ENCODE measurements at places on chromosomes 4 and X.

DNA sequence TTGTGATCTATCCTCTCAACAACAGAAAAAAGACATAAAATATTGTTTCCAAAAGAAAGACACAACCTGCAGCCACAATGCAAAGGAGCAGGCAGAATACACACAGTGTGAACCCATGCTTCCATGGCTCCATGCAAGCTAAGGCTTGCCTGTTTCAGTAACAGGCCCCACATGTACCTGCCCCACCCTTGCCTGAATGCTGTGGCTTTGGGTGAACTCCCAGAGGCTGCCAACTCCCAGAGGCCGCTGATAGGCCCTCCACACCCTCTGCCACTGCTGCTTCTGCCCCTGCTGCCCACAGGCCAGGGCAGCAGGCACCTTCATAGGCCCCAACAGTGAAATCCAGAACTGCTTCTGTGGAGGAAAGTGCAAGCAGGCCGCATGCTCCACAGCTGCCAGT is 313.9 kb downstream of the CHIC1 start:
- DNase-seq, result no peak

DNA sequence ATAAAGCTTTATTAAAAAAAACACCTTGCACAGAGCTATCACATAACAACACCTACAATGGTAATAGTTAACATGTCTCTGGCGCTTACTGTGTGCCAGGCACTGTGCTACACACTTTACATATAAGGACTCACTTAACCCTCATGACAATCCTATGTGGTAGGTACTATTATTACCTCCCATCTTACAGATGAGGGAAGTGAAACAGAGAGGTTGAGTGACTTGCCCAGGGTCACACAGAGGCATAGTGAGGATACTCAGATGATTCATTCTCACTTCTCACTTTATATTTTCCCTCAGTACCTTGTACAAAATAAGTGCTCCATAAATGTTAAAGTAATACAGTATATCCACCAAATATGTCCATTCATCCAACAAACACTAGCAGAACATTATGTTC is 43.4 kb upstream of the IQSEC2 start:
- no peak for DNase-seq

GRCh38 chr4:153451911-153452657 is 14.1 kb upstream of the TMEM131L start:
- no peak for DNase-seq

DNA sequence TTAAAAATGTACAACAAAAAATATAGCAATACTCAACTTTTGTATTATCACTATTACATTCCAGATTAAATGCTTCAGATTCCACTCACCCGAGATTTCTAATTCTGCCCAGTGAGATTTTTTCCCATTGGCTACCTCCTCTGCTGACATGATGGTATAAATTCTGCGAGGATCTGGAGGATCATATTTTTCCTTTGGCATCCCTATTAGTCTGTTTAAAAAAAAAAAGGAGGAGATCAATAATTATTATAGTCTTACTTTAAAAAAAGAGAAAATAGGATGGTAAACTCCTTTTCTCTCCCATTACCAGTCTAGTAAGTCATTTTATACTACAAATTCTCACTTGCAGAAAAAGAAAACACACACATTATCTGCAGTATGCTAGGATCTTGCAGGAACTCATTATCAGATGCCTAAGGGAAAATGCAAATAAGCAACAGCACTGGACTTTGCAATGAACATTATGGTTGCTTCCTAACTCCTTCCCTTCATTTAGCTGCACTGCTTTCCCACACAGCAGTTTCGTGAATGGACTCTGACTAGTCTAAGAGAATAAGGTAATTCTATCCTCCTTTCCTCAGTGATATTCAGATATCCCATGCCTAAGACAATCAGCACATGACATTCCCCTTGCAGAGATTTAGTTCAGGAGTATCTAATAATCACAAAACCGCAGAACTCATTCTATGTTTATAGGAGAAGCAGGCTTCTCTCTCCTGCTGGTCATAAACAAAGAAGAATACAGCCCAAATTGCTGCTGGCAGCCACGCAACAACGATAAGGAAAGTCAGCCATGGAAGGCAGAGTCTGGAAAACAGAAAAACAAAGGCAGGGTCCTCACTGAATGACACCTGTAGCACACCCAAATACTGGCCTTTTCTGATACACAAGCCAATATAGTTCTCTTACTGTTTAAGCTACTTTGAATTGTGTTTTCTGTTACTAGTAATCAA is 42.7 kb downstream of the CNOT6L start:
- DNase-seq, result no peak

DNA sequence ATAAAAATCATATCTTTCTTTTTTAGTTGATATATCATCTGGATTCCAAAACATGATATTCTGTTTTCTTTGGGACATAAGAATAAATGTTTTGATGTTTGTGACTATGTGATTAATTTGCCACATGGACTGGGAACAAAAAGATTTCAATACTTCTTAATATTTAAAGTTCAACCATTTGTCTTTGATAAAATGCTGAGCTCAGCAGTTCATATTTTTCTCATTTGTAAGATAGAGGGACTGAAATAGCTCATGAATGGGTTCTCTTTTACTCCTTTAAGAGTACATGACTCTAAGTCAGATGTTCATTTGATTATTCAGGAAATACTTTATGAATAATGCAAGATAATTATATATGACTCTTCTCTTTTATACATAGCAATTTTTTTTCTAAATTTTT is 205.9 kb upstream of the FAM47A start:
- no peak for DNase-seq

GRCh38 chr4:36979533-36979932 is 265.0 kb upstream of the NWD2 start:
- no peak for DNase-seq

DNA sequence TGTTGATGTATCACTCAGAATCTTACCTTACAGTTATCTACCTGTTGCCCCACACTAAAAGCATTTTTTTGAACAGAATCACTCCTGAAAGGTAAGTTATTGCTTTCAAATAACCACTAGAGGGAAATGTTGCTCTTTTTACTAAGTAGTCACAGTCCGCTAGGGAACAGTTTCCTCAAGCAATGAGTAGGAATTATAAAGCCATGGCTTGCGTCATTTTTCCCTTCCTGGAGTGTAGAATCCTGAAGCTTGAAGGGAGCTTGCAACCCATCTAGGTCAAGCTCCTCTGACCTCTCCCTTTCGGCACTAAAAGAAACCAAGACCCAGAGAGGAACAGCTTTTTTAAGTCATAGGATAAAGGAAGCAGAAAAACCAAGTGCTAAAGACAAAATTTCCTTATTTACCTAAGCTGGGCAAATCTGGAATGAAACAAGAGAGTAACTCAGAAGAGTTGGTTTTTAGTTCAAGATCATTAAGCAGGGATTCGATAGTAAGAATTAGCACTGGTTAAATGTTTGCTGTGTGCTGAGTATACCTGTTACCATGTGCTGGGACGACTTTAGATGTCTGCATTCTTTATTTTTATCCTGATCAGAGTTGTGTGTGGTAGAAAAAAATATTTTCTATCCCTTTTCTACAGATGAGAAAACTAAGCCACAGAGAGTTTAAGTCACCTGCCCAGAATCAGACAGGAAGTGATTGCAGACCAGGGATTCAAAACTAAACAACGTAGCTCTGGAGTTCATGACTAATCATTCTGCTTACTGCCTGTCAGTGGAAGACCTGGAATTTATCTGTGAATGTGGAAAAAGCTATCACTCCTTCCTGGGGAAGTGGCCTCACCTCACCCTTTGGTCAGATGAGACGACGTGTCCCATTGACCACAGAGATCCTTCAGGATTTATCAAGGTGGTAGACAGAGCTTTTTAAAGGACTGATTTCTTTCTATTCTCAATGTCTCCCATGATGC is 631.5 kb downstream of the RAB28 start:
- peak; percentile 86 for DNase-seq

DNA sequence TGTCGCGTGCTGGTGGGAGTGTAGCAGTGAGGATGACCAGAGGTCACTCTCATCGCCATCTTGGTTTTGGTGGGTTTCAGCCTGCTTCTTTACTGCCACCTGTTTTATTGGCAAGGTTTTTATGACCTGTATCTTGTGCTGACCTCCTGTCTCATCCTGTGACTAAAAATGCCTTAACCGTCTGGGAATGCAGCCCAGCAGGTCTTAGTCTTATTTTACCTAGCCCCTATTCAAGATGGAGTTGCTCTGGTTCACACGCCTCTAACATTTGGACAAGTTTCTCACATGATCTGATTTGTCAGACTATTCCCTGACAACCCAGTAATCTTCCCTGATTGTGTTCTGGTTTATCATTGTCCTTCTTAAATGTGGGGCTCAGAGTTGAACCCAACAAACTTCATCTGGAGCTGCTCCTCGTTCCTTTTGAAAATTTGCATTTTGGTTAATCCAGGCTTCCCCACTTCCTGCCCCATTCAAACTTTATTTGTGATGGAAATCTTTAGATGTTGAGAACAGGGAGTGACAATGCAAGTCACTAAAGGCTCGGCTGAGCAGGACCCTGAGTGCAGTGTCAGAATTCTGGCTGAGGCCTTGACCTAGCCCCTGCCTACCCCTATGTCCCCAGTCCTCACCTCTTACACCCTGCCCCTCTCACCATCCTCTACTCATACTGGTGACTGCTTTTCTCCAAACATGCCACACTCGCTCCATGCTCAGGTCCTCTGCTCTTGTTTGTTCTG is 226.8 kb downstream of the STIM2 start:
- DNase-seq, result no peak

DNA sequence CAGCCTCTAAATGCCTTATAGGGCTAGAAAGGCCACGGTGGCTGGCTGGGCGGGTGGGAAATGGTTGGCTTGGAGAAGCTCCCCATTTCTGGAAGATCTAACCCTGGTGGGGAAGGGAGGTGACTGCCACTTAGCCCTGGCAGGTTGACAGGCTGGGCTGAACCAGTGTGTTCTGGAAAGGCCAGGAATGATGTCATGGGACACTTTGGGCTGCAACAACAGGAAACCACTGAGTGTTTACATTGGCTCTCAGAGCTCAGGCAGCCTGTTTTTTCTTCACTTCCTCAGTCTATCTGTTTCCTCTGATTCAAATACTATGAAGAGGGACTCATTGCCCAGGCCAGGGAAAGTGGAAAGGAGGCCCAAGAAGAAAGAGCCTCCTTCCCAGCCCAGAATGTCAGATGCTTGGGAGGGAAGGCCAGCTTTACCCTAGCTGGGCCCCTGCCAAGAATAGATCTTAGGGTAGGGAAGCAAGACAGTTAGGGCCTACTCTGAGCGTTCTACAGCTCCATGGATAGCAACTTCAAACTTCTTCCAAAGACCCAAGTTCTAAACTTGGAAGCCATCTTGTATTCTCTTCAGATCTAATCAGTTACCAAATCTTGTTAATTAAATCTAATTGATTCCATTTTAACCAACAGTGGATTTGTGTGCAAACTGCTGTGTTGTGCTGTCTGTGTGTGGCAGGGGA is 65.8 kb upstream of the MSN start:
- DNase-seq, result peak; percentile 72

DNA sequence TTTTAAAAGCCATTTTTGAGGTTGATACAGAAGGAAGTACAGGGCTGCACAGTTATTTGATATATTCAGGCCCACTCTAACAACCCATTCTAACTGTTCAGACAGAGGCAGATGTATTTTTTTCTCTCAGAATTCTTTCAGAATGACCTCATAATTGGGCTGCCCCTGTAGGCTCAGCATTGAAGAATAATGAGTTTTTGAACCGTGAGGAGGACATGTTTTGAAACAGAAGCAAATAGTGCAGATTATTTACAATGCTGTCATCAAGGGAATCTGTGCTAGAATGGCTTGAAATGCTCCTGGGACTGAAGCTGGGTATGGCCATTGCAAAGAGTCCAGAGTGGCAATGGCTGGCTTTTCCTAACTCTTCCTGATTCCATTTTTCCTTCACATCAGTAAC is 158.1 kb downstream of the SOX3 start:
- DNase-seq, result peak; percentile 60

DNA sequence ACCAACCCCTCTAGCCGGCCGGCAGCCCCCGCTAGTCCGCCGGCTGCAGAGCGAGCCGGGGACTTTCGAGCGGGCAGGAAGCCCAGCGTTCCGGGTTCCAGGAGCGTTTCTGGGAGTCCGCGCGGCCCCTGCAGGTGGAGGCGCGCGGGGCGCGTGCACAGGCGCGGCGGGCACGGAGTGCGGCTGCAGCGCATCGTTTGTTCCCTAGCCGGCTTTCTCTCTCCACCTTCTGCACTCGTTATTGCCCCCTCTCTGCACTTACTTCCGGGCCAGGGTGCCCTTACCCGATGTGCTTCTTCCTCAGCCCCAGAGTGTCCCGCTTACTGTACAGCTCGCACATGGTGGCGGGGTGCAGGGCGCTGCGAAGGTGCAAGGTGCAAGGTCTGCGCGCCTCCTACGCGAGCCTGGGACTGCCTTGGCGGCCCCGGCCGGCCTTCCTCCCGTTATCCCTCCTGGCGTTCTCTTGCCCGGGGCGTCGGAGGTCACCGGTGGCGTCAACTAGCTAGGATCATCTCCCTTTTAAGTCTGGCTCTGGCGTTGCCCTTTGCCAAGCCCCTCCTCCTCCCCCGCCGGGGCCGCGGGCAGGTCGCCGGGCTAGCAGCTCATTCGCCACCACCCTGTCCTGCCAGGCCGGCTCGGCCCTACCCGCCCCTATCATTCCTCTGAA is at the start of gene ETNPPL:
Gene ETNPPL, minus strand, starts transcription at position 495 of the 667 bp plus-strand sequence. Its CDS starts 155 bp downstream, at position 340.
- peak; percentile 23 for DNase-seq

- peak; percentile 68 for DNase-seq
Measured at GRCh38 chrX:46408553-46409407, 136.4 kb downstream of the ZNF674 start.

DNA sequence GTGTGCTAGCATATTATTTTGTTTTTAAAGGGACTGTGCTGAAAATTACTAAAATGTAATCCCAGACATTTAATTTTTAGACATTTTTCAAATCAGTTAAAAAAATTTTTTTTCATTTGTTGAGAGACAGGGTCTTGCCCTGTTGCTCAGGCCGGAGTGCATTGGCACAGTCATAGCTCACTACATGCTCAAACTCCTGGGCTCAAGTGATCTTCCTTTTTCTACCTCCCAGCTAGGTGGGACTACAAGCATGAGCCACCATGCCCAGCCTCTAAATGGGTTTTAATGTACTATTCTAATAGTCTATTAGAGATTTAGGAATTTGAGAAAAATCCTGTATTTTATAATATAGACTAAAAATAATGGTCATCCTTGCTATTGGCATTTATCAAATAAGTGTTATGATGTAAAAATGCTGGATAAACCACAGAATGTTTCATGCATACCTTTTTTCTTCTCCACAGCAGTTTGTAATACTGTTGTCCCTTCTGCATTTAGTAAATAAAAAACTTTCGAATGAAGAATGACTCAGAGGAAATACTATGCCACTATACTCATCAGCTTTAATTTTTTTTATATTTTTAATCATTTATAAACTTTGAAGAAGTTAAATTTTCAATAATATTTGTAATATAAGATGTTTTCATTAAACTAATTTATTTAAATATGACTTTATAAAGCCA is 29.9 kb downstream of the CPEB2 start:
- DNase-seq, result peak; percentile 28

- no peak for DNase-seq
Measured at GRCh38 chrX:129686422-129686948, 31.7 kb upstream of the APLN start.

- no peak for DNase-seq
Measured at GRCh38 chr4:8905773-8906667, 34.4 kb upstream of the HMX1 start.

DNA sequence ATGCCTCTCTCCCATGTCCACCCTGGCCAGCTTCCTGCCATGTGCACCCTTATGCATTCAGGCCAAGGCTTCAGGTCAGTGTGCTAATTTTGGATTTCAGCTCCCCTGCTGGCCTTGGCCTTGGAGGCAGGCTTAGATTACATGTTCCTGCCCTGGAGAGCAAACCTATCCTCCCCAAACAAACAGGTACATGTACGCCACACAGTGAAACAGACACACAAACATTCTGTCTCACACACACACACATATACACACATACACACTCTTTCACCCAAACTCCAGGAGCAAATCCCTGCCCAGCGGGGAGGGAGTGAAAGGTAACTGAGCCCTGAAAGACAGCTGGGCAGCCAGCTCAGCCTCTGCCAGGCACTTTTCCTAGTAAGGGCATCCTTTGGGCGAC is 62.7 kb upstream of the ARHGAP36 start:
- DNase-seq, result no peak
